ENCODE measurements at places on chromosomes 3 and 15.

- no peak for DNase-seq
Measured at GRCh38 chr15:52496776-52497470, 31.8 kb downstream of the MYO5A start.

GRCh38 chr15:76198456-76199105 is 112.7 kb downstream of the ETFA start:
- no peak for DNase-seq

DNA sequence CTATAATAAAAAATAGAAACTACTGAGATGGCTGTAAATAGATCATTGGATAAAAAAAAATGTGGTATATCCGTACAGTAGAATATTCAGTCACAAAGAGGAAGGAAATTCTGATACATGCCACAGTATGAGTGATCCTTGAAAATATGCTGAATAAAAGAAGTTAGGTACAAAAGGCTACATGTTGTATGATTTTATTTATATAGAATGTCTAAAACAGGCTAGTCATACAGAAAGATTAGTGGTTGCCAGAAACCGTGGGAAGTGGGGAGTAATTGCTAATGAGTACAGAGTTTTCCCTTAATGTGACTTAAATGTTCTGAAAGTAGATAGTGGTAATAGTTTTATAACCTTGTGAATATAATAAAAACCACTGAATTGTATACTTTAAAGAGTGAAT is 24.9 kb upstream of the FAH start:
- no peak for DNase-seq

DNA sequence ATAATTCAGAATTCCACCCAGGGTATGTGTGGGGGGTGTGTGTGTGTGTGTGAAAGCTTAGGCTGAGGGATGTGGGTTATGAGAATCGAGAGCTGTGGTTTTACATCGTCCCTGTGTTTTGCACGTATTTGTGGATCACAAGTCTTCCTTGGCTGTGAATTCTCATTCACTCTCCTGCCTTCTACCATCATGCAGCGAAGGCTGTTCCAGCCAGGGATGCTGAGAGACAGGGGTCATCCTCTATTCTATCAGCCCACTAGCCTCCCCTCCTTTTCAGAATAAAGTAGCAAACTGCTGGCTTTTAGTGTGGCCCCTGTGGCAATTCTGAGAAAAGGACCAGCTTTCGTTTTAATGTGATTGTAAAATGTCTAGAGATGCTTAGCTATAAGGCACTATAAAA is 460.6 kb upstream of the NR2F2 start:
- no peak for DNase-seq

- DNase-seq, result no peak
Measured at GRCh38 chr3:173371848-173372487, 25.6 kb upstream of the NLGN1 start.

DNA sequence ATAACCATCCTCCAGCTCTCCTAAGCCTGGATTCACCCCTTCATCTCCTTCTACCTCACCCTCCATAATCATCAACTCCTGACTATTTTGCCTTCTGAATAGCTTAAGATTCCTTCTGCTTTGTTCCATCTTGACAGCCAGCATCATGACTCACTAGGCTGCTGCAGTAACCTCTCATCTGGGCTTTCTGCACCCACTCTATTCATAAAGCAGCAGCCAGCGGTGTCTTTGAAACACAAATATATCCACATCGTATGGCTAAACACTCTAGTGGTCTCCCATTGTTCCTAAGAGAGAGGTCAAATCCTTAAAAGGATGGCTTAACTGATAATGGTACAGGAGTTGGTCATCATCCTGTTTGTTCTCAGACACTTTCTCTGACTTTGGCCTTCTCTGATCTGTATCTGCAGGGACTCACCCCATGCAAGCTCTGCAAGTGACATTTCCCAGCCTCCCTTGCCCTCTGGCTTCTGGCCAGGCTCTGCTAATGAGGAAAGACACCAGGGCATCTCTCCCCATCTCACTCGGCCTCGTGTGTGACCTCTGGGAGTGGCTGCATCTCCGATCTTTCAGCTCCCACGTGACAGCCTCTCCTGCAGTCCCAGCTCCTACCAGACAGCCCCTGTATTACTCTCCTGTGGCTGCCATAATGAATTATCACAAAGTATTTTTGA is 6.2 kb downstream of the GRK7 start:
- DNase-seq, result no peak

GRCh38 chr3:71447803-71448202 is 135.7 kb downstream of the FOXP1 start:
- no peak for DNase-seq

DNA sequence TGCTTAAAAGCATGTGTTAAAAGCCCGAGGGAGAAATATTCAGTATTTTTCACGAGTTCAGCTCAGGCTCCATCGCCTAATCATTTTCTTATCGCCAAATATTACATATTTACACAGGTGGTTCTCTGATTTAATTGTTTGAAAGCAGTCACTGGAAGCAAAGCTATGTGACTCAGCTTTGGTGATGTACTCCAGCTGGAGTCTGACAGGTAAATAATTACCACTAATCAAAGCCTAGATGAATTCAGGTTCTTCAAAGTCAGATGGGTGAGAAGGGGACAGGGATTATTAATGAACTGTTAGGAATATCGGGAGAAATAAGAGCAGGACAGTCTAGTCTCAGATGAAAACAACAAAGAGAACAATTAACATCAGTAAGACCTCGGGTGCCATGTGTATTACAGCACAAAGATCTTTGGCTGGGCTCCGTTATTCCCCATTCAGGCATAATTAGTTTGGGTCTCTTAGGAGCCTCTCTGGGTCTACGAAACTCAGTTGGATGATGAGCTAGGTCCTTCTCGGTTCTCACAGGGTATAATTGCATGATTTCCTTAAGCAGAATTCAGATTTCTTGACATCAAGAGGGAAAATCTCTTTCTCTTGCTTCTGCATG is 331.7 kb upstream of the ADAMTS9 start:
- no peak for DNase-seq

- no peak for DNase-seq
Measured at GRCh38 chr15:44882499-44882968, 74.0 kb upstream of the TERB2 start.

DNA sequence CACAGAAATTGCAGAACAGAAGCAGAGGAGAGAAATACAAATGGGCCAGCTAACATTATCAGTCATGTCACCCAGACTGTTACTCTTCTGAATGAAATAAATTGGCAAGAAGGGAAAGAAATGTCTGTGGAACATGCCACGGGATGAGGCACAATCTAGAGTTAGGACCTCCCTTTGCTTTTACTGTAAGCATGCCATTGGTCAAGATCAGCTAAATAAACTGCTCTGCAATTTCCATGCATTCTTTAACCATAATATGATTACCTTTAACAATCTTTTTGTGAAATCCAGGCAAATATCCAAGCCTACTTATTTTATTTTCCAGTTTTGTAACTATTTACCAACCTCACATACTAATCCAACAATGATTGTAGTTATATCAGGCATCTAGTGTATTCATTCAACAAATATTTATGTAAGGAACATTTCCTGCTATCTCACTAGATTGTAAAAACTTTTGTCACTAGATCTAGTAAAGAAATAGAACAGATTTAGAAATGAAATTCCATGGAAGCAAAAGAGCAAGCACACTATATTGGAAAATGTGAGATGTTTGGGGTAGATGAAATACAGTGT is 383.4 kb downstream of the MECOM start:
- DNase-seq, result no peak

GRCh38 chr3:128727059-128727458 is 1.1 kb downstream of the RAB7A start:
- DNase-seq, result no peak

DNA sequence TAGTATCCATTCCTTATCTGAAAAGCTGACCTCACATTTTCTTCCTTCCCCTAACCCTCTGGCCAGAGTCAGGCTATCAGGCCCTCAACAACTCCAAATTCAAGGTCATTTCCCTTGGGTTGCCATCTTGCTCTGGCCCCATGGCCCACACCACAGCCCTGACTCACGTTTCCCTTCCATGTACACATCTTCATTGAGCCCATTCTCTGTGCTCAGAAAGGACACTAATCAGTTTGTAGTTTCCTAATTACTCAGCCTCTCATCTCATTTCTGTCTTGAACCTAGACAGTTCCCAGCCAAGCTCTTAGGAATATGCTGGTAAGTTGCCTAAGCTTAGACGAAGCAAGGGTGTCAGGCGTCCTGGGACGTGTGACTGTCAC is 14.9 kb downstream of the TGM5 start:
- DNase-seq, result no peak

GRCh38 chr3:97721446-97721845 is 43.1 kb upstream of the ARL6 start:
- DNase-seq, result no peak

GRCh38 chr3:130870423-130870822 is 23.5 kb upstream of the ATP2C1 start:
- DNase-seq, result no peak

DNA sequence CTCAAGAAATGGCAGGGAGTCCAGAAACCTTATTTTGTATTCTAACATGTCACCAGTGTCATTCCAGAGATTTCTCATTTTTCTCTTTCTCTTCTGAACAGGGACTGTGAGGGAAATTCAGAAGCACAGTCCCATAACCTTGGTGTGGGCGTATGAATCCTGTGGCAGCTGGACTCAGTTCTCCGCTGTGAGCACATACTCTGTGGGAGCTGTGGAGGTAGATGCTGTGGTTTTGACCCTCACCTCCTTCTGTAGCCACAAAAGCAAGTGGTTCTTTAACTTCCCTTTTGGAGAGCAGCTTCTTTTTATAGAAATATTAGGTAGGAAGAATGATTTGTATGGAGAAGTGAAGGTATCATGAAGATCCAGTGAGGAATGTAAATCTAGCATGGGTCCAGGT is 13.4 kb downstream of the TMEM207 start:
- no peak for DNase-seq

DNA sequence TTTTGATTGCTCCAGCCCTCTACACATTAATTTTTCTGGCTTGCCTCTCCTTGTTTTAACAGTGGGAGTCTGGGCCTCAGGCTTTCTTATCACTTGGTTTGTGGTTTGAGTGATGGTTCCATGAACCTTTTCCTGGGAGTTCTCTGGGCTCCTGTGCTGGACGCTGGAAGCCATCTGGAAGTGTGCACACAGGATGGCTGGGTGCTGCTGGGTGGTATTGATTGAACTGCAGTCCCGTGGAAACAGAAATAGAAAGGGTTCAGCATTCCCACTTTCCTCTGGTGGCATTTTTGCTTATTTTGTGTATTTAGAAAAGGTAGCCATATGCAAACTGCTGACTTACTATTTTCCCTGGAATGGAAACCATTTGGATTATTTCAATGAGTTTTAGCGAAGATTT is 25.6 kb downstream of the MITF start:
- no peak for DNase-seq

DNA sequence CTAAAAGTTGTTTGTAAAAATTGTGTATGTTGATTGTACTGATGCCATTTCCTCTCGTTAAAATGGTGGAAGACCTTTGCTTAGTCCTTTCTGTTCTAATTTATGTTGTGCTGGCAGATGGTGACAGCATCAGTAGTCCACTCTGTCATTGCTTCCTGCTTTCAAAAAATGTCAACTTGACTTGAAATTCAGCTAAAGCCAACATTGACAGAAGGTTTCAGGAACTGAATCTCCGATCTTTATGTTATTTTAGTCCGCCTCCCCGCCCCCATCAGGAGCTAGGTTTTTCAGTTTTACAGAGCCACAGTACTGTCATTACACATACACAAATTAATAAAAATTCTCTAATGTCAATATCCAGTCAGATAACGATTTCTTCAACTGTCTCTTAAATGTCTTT is 1.5 kb downstream of the CEP63 start:
- no peak for DNase-seq

- DNase-seq, result no peak
Measured at GRCh38 chr3:143507735-143508580, 340.3 kb downstream of the SLC9A9 start.

DNA sequence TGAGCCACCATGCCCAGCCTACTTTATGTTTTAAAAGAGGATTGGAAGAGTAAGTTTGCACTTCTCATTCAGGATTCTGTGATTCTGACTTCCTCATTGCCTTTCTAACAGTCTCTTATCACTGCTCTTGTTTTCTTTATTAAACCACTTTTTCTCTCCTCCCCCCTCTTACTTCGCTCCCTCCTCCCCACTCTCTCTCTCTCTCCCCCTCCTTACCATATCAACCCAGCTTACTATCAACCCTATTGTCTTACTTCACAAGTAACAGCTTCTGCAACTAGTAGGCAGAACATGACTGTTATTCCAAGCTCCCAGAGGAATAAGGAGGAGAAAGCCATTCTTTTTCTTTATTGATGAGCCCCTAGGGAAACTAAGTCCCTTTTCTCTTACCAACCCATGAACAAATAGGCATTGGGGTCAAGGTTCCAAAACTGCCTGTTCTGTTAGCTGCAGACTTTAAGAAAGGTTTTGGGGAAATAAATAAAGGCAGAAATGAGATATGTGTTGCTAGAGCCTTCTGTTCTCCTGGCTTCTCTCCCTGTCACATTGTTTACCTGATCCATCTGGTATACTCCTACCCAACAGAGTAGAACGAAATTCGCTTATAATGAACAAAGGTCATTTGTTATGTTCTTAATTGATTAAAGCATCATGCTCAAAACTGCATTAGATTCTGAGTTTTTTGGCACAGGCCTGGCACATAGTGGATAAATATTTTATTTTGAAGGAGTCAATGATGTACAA is 56.4 kb upstream of the RASGRP1 start:
- DNase-seq, result no peak

GRCh38 chr15:67240235-67241131 is 14.0 kb downstream of the AAGAB start:
- peak; percentile 33 for DNase-seq

DNA sequence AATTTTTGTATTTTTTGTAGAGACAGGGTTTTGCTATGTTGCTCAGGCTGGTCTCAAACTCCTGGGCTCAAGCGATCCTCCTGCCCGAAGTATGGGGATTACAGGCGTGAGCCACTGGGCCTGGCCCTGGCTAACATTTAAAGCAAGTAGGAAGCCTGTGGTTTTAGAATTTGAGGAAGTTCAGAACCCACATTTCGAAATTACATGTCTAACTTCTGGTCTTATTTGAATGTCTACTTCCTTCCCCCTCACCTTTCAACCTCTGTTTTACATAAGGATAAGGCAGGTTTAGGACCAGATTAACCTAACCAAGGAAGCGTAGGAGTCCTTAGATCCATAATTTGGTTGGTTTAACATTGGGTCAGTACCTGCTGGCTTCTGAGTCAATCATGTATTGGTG is 120.5 kb upstream of the PROK2 start:
- DNase-seq, result no peak

DNA sequence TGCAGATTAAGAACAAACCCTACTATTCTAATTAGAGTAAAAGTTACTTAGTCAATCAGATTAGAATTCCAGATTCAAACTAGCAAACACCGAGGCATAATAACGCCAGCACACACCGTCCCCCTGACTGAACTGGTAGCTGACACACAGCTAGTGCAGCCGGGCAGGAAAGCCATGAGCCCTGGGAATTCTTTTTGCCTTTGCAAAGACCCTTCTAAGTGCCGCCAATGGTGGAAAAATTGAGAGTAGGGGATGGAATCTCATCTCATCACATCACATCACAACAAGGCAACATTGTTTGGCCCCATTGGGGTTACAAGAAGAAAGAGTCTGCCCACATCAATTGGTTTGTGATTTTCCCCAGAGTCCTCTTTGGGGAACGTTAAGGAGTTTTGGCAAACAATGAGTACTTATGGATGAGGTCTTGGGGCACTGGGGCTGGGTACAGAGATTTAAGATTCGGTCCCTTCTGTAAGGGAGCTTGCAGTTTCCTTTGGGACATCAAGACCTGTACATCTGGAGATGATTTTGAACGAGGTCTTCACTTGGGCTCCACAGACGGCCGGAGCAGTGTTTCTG is 120.4 kb upstream of the MEF2A start:
- no peak for DNase-seq
